ENCODE measurements at places on chromosomes 13 and 19.
A peak's percentile ranks its signal among the peaks of the same experiment; 100 is the strongest.

DNA sequence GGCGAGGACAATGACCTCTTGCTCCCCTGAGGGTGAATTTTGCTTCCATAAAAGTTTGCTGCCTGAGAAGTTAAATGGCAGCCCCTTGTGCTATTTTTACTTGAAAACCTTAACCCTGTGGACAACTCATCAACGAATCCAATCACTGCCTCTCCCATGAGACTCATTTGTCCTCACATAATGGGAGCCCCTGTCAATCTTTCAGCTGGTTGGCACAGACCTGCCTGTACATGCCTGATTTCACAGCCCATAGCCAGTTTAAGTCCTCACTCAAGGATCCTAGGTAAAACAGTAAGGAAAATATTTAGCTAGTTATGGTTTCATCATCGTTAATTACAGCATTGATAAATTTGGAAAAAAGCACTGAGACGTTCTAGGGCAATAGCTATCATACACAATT is 207.4 kb downstream of the NHLRC3 start:
- no peak for DNase-seq

DNA sequence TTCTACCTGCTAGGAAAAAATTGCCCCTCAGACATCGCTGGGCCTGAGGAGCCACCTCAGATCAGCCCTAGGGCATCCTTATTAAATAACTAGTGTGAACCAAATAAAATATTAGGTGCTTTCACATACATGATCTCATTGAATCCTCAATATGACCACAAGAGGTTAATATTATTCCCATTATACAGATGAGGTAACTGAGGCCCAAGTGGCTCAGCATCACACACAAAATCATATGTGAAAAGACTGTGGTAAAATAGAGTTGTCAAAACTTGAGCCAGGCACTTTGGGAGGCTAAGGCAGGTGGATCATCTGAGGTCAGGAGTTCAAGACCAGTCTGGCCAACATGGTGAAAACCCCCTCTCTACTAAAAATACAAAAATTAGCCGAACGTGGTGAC is 2.9 kb upstream of the DMKN start:
- no peak for DNase-seq

GRCh38 chr19:13343514-13343913 is 162.8 kb downstream of the CACNA1A start:
- DNase-seq, result no peak

- no peak for DNase-seq
Observed at GRCh38 chr19:5091684-5092480, 123.0 kb downstream of the KDM4B start.

GRCh38 chr19:4304538-4305256 is at the start of gene FSD1:
Gene FSD1, plus strand, starts transcription at chr19:4304598. Its CDS starts 149 bp downstream, at chr19:4304747.
- DNase-seq, result peak; percentile 33

DNA sequence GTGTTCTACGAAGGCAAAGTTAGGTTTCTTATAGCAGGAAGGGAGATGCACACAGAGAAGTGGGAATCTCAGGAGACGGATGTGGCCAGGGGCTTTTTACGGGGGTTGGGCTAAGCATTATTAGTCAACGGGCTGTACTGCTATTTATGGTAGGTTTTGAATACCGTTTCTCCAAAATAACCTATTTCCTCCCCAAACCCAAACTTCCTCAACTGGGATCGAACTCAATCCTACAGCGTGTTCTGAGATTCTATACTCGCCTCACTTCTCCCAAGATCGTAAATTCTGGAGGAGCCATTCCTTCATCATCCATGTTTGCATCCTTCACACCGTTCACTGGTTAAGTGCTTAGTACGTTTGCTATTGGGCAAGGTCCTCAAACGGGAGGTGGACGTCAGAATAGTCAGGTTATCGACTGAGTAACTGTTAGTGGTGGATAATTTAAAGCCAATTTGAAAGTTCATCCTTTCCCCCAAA is 1.2 kb upstream of the TRIM13 start:
- no peak for DNase-seq

GRCh38 chr13:112103961-112104880 is 37.3 kb downstream of the SOX1 start:
- no peak for DNase-seq

- DNase-seq, result no peak
Observed at GRCh38 chr13:28531077-28531844, 36.3 kb upstream of the FLT1 start.

DNA sequence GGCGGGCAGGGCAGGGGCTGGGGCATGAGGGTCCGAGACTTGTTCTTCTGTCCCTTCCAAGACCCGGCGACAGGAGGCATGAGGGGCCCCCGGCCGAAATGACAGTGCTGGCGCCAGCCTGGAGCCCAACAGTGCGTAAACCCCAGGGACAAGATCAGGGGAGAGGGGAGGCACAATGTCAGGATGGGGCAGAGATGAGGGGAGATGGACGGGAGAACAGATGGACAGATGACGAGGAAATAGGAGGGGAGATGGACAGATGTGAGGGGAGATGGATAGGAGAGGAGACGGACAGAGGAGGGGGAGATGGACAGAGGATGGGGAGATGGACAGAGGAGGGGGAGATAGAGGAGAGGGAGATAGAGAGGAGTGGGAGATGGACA is 518 bp downstream of the FLT3LG start:
- no peak for DNase-seq

GRCh38 chr13:91609353-91609752 is 210.9 kb downstream of the GPC5 start:
- DNase-seq, result no peak

DNA sequence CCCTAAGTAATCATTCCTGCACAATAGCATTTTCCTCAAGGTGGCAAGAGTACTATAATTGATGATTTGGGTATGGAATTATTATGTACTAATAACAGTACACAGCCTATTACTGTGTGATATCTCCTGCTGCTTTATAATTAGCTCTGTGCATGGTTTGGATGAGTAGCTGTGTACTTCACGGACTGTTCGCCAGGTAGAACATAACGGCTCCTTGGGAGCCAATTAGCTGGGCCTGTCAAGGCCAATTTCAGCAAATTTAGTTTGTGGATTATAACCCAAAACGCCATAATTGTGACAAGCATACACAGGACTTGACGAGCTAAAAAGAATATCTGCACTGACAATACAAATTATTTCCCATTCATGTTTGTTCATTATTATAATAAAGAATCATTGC is 1584.2 kb downstream of the SLITRK1 start:
- no peak for DNase-seq

GRCh38 chr19:51712461-51713081 is 11.2 kb downstream of the HAS1 start:
- no peak for DNase-seq

- DNase-seq, result no peak
Observed at GRCh38 chr13:76887076-76887563, 915 bp upstream of the KCTD12 start.
